ENCODE measurements at places on chromosomes 4 and X.

DNA sequence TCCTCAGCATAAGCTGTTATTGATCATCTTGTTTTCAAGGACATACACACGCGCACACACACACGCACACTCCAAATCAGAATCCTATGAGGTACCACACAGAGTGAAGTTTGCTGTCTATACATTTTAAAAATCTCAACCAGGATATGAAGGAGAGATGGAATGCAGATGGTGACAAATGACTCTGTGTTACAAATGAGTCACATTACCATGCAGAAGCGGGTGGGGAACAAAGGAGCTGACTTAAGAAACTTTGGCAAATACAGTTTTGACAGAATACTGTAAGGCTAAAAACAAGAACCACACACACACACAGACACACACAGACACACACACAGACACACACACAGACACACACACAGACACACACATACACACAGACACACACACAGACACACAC is 81.7 kb downstream of the RELL1 start:
- DNase-seq: no peak

GRCh38 chr4:18042754-18043153 is 21.2 kb upstream of the LCORL start:
- DNase-seq: no peak

DNA sequence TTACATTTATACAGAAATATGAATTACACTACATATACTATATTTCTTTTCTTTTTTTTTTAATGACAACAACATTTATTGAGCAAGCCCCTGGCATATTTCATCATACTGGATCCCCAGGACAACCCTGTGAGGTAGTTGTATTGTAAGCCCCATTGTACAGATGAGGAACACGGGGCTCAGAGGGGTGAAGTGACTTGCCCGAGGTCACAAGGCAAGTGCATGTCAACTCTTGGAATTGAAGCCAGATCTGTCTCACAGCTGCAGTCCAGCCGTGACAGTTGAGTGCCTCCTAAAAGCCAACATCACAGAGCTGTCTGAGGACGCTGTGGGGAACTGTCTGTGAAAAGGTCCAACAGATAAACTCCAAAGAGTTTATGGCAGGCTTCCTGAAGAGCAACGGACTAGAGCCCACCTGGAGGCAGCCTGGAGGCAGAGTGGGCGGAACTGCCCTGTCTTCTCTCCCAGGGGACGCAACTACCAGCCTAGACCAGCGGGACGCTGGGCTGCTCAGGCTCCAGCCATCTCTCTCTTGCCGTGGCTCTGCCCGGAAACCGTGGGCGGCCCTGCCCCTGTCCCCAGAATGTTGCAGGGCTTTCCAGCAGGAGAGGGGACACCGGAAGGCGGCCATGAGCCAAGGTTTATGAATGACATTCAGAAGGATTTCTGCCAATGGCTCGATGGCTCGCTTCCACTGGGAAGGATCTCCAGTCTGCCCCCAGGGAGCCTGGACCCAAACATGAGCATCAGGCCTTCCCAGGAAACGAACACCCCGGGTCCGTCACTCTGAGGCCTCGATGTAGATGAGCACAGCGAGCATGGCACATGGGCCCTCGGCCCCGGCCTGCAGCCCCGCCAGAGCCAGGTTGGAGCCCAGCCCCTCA is 50.1 kb downstream of the CFAP299 start:
- no peak for DNase-seq

- no peak for DNase-seq
Observed at GRCh38 chr4:38983787-38984598, 48.2 kb downstream of the TMEM156 start.

- DNase-seq: no peak
Observed at GRCh38 chr4:122119739-122120138, 32.4 kb upstream of the BLTP1 start.

GRCh38 chr4:81698538-81699296 is 227.0 kb upstream of the RASGEF1B start:
- no peak for DNase-seq

DNA sequence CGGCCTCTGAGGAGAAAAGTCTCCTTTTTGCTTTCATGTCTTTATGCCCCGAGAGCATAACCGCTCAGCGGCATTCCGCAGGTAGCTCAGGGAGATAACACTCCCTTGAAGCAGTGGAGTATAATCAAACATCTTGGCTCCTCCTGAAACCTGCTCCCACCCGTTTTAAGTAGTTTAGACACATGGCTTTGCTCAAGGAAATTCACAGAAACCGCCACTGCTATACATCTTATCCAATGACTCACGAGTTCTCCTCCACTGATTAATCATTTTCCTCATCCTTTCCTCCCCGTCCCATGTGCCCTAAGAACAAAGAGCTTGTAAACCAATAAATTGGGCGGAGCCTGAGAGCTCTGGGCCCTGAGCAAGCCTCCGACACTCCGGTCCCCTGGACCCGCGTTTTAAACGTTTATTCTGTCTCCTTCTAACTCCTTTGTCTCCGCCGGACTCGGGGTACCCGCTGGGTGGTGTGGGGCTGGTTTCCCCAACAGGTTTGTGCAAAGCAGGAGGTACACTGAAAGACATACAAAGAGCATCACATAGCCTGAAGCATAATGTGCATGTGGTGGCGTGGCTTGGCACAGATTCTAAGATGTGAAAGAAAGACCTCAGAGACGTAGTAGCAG is 401.2 kb downstream of the TLL1 start:
- DNase-seq: no peak

GRCh38 chr4:13612569-13612968 is 15.0 kb downstream of the BOD1L1 start:
- DNase-seq: no peak

- no peak for DNase-seq
Observed at GRCh38 chr4:153987291-153987690, 198.4 kb upstream of the SFRP2 start.

GRCh38 chrX:56800801-56801200 is 71.8 kb downstream of the NBDY start:
- DNase-seq: no peak

GRCh38 chrX:39502486-39502885 is 595.3 kb downstream of the BCOR start:
- DNase-seq: no peak

- DNase-seq: no peak
Observed at GRCh38 chrX:8849458-8849857, 48.3 kb upstream of the FAM9A start.

DNA sequence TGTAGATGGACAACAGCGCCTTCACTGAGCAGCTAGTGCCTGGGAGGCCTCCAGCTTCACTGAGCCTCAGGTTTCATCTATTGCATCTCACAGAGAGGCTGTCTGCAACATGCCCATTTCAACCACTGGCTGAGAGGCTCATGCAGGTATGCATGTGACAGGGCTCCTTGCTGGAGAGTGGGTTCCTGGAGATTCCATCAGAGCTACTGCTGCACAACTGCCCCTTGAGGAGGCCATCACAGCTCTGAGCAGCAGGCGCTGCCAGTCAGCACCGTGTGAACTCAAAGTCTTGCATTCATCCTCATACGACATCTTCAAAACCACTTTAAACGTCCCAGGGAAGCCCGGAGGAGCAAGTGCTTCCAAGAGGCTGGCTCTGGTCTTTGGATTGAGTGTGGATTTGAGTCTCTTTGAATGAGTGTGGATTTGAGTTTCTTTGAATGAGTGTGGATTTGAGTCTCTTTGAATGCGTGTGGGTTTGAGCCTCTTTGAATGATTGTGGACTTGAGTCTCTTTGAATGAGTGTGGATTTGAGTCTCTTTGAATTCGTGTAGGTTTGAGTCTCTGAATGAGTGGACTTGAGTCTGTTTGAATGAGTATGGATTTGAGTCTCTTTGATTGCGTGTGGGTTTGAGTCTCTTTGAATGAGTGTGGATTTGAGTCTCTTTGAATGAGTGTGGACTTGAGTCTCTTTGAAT is 8.7 kb downstream of the P2RY8 start:
- no peak for DNase-seq

- no peak for DNase-seq
Observed at GRCh38 chr4:54277691-54278090, 48.6 kb downstream of the PDGFRA start.

DNA sequence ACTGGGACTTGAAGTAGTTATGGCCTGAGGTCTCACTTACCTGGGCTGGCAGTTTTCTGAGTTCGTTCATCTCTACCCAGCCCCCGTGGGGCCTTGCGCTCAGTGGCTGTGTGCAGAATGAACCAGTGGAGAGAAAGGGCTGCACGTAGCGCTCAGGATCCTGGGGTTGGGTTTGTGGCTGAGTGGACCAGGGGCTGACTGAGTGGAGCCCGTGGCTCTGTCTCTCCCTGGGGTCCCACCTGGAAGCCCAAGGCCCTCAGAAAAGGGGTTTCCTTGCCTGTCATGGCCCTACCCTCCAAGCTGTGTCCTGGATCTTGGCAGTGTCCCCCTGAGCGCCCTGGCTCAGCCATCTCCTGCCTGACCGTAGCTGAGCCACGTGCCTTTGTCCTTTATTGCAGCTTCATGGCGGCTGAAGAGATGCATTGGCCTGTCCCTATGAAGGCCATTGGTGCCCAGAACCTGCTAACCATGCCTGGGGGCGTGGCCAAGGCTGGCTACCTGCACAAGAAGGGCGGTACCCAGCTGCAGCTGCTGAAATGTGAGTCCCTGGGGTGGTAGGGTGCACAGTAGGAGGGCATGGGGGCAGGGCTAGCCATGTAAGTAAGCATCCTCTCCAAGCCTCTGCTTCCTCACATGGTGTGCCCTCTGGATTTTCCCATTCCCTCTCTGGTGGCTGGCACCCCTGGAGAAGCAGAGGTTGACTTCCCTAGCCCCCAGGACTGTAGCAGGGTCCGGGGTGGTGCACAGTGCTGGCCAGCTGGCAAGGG is 23.2 kb upstream of the ADD1 start:
- no peak for DNase-seq

DNA sequence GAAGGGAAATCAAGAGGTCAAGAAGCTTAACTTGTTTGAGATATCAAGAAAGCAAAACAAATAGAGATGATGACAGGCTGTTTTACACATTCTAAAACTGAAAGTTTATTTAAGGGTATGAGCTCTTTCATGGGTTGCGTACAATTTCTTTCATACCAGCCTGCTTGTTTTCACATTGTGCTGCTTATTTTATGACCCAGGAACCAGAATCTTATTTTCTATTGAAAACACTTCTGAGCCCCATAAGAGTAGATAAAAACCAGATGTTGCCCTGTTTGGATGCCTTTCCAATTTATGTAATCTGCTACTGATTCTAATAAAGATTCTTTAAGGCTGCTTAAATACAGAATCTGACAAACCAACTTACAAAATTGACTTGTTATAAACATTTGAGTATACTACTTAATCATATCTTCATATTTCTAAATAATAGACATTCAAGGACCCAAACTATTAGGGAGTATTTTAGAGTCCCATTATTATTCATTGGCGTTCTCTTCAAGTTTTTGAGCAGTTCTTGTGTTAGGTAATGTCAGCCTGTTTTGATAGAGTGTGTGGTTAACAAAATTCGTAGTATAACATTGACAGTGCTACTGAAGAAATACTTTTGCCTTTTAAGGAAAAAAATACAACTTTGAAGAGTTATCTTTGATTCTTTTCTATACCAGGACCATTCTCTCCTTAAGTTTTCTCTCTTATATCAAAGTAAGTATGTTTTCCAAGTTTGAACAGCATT is 74.4 kb downstream of the PDLIM5 start:
- DNase-seq: no peak

DNA sequence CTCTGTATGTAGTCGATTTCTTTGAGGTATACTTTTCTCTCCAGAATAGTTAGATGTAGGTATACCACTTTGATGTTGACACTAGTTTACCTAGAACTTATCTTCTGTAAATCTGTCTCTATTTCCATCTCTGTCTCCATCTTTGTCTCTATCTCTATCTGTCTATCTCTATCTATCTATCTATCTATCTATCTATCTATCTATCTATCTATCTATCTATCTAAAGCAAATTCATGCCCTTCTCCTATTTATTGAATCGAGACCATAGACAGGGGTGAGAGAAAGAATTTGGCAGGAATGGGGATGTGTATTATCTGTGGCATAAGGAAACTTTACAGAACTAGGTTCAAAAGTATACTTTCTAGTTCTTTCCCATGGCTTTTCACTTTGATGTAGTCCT is 21.4 kb downstream of the HPRT1 start:
- DNase-seq: no peak

All from stimulated activated CD4-positive, alpha-beta T cell treated with anti-CD3 and anti-CD28 coated beads, Interleukin-1b, Interleukin-23, amount 100 ng/mL, for 1 hour (primary cell).